Activated naive CD4-positive, alpha-beta T cell treated with anti-CD3 and anti-CD28 coated beads, Interleukin-2, amount 50 U/mL, for 72 hours (primary cell): ENCODE measurements at places on chromosomes 5 and 9.

DNA sequence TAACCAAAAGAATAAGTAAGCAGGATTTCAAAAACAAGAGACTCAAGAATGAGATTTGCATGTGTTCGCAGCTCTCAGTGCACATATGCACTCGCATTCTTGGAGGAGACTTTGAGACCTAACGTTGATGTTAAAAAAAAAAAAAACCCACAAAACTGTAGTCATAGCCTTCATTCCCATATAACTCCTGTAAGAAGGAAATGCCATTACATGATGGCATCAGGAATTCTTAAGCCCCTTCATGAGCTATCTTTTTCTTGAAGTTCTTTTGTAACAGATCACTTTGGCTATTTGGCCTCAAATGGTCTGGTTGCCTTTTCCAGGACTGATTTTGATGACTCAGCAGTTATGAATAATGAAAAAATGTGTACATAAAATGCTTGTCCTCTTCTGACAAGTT, 113.8 kb downstream of the ALDH1A1 start:
- no peak for DNase-seq

DNA sequence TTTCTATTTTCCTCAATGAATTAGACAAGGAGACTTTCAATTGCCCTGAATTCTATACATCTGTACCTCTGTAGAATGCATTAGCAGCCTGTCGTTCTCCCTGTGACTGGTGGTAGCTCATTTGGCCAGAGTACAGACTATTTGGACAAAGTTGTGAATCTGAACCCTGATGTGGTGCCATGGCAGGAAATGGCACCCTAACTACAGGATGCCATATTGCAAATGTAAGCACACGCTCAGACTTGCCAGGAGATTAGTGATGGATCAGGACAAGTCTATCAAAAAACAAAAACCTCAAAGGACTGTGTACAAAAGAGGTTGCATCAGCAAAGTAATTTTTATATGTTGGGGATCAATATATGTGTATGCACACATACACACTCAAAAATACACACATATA, 58.3 kb downstream of the SVEP1 start:
- DNase-seq = no peak

- DNase-seq = no peak
Measured at GRCh38 chr5:32298059-32298415, 14.7 kb downstream of the MTMR12 start.

GRCh38 chr5:61334868-61335615, 3.0 kb downstream of the ZSWIM6 start:
- DNase-seq = no peak

- no peak for DNase-seq
Measured at GRCh38 chr9:135526730-135527571, 5.7 kb downstream of the LCN1 start.

DNA sequence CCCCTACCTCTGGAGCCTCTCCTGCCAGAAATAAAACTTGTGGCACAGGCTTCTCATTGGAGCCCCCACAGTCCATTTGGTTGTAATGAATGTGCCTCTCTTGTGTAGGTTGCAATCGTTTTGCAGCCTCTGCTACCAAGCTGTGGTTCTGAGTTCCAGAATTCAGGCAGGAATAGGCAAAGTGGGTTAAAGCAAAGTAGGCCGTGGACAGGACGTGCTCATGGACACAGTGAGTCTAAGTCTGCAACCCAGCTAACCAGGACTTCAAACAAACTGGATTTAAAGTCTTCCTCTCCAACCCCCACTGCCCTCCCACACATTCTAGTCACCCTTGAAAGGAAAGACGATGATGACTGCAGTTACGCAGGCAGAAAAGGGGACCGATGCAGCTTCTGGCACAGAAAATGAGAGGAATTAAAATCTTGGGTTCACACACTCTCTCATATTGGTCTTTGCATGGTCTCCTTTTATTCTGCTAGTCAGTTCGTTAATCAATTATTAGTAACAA, 260.0 kb downstream of the PIK3R1 start:
- no peak for DNase-seq

DNA sequence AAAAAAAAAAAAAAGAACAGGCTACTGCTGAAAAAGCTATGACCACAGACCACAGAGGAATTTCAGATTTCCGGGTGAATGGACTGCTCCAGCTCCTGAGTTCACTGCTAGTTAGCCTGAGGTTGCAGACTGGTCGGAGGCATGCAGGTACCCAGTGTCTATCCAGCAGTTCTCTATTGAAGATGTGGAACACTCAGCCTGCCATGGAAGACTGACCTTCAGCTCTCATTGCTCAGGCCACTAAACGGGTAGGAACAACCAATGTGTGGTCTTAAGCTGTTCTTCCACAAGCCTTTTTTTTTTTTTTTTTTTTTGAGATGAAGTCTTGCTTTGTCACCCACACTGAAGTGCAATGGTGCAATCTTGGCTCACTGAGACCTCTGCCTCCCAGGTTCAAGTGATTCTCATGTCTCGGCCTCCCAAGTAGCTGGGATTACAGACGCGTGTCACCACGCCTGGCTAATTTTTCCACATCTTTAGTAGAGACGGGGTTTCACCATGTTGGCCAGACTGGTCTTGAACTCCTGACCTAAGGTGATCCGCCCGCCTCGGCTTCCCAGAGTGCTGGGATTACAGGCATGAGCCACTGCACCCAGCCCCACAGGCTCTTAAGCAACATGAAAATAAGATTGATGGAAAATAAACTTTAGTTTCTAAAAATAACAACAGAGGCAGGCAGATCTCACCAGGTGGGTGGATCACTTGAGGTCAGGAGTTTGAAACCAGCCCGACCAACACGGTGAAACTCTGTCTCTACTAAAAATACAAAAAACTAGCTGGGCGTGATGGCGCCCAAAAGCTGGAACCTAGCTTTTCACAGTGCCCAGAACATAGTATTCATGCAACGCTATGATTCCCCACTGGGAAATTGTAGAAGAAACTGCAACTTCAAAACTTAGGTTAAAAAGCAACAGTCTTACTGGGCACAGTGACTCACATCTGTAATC, 20.0 kb upstream of the NPM1 start:
- DNase-seq = no peak

- DNase-seq = no peak
Measured at GRCh38 chr9:16964228-16964627, 93.8 kb upstream of the BNC2 start.

GRCh38 chr5:54205918-54206317, 104.5 kb downstream of the ARL15 start:
- no peak for DNase-seq

DNA sequence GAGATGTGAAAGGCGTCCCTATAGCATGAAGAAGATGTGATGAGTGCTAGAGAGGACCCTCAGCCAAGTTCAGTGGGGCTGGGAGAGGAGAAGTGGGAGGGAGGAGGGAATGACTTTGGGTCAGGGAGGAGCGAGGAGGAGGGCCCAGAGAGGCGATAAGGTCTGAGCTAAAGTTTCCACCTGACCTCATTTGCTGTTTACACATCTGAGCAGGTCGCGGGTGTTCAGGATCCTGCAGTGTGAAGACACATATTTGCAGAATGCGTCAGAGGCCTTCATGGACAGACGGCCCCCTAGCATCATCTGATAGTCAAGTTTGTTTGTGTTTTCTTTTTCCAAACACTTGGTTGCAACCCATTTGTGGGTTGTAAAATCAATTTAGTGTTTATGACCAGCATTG, 18.9 kb upstream of the IGFBPL1 start:
- no peak for DNase-seq

- no peak for DNase-seq
Measured at GRCh38 chr9:132074736-132075135, 4.9 kb downstream of the MED27 start.

- no peak for DNase-seq
Measured at GRCh38 chr9:138009803-138010690, 132.5 kb downstream of the CACNA1B start.
